Gastroesophageal sphincter (tissue), 4 donors: ENCODE measurements at places on chromosomes 1 and 21.

DNA sequence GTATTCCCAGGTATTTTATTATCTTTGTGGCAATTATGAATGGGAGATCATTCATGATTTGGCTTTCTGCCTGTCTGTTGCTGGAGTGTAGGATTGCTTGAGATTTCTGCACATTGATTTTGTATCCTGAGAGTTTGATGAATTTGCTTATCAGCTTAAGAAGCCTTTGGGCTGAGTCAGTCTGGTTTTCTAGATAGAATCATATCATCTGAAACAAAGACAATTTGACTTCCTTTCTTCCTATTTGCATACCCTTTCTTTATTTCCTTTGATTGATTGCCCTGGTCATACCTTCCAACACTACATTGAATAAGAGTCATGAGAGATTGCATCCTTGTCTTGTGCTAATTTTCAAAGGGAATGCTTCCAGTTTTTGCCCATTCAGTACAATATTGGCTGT, 8.0 kb downstream of the OR2L3 start:
- no peak for ATAC-seq

- ATAC-seq, result peak; percentile 77
These were observed 102.6 kb downstream of the ADSS2 start for GRCh38 chr1:244349103-244349531.

DNA sequence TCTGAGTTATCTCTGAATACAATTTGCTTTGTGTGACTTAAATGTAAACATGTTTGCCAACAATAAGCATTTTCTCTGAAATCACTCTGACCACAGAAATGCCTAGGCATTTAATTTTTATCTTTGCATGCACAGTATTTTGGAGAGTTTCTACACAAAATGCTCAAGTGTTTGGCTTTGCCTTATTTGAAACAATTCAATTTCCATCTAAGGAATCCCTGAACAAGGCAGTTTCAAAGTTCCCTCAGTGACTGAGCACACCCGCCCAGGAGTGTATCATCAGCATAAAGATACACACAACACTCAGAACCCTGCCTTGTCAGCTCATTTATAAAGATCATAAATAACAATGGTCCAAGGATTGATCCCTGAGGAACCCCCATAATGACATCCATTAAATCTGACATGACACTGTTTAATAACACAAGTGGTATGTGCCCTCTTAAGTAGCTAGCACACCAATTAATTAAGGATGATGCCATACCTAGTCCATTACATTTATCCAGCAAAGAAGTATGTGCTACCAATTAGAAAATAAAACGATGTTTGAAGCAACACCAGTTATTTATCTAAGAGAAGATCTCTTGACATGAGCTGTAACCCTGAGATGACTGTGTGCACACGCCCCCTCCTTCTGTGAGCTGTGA, 585.8 kb downstream of the ADGRL2 start:
- no peak for ATAC-seq

DNA sequence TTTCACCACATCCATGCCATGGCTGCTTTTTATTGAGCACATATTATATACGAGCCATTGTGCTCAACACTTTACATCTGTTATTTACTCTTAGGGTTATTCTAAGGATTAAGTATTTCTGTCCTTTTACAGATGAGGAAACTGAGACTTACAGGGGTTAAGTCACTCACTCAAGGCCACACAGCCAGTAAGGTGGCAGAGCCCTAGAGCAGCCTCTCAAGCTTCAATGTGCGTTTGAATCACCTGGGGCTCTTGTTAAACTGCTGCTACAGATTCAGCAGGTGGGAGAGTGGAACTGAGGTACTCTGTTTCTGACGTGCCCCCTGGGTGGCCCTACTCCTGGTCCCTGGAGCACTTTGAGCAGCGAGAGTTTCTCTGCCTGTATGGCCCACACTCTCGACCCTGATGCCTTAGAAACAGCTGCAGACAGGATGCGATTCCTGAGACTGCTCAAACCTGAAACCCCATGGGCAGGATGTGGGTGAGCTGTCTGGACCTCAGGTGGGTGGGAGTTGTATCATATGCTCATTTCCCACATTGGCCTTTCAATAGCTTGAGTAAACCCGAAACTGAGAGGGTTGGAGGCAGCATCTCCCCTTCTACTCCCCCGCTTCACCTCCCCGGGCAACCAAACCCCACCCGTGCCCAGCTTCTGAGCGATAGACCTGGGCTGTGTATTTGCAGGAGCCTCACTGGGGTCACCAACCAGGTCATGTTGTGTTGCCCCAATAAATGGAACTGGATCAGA, 59.3 kb downstream of the MAN1C1 start:
- no peak for ATAC-seq

DNA sequence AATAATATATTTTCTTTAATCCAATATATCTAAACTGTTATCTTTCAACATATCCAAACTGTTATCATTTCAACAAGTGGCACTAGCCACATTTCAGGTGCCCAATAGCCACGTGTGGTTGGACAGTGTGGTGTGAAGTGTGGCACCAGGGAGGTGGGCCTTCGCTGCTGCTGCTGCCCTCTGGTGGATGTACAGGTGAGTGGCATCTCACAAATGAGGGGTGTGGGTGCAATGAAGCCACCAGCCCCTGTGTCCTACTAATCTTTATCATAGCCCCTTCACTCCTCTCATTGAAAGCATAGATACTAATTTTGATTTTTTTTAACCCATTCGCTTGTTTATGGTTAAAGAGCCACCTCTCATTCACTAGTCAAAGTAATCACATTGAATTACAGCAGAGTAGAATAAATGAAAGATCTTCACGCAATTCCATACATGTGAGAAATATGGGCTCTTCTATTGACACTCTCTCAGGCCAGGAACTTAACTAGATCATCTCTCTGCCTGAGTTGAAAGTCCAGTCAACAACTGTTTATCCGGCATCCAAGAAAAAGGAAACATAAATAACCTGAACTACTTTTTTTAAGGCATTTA, 499.2 kb downstream of the OMA1 start:
- no peak for ATAC-seq

DNA sequence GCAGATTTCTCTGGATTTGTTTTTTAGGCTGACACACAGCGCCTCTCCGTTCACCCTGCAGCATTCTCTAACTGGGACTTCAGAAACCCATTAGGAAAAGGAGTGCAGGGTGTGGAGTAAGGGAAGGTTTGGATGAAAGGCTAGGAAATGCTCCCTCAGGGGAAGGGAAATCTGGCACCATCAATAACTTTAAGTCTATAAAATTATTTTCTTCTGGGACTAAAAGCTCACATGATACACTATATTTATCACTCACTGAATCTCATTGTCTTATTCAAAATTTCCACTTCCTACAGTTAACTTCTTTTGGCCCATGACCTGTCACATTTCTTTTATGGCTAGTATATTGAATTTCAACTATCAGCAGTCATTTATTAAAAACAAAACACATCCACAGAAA, 45.8 kb upstream of the HLX start:
- ATAC-seq, result no peak

DNA sequence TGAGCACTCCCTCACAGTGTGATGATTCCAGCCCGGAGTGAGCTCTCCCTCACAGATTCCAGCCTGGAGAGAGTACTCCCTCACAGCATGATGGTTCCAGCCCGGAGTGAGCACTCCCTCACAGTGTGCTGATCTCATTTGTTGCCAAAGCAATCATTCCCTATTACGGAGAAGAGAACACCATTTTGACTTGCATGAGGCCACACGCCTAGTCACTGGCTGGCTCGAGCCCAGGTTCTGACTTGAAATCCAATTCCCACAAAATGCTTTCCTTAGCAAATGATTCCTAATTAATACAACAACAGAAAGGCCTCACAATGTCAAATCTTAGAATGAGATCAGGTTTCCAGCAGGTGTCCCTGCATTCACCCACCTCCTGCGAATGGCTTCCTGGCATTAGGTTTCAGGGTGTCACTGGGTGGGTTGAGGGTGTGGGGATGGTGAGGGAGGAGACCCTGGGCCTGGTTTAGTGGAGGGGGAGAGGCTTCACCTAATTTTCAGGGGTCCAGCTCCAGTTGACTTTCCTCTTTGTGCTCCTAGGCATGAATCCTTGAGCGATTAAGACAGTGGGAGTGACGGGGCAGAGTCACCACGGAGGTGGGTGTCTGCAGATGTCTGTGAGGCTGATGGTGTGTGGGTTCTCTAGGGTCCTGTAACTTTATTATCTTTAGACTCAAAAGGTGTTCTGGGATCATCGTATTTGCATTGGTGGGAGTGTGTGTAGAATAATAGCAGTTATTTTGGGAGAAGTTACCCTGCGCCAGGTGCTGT, 158.5 kb downstream of the KCNJ6 start:
- no peak for ATAC-seq

DNA sequence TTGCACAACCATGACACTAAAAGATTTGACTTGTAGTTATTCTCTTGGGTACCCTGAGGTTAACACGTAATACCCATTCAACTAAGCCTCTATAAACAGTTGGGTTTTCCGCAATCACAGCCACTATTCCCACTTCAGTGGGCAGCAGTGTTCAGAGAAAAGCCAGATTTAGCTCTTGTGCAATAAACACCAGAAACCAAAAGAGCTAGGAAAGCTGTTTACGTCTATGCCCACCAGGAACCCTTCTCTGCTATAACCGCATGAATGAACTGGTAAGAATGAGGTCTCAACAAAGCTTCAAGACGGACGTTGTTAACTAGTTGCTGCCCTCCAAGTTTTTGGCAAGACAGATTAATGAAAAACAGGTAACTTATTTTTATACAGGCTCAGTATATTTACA, 101.3 kb downstream of the SLC45A1 start:
- ATAC-seq, result no peak

DNA sequence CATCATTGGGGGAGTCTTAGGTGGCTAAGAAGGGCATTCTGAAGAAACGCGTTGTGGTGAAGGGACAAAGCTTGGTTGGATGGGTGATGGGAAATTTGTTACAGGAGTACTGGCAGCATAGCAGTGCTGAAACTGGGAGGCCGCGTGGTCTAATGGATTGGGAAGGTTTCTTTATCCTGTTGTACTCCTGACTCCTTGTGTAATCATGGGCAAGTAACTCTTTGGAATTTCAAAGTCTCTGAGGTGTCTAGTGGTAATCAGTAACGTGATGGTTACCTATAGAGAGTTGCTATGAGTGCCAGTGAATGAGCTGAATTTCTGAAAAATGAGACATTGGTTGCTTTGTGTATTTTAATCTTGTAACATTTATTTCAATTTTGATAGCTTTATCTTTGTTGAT, 18.5 kb downstream of the DONSON start:
- ATAC-seq, result no peak

- ATAC-seq, result no peak
These were observed 96.5 kb downstream of the ATP1B1 start for GRCh38 chr1:169202791-169203665.

GRCh38 chr1:204128464-204128963, 23.3 kb downstream of the ETNK2 start:
- ATAC-seq, result no peak

- no peak for ATAC-seq
These were observed 15.3 kb upstream of the TBCE start for GRCh38 chr1:235351898-235352297.

GRCh38 chr1:34319218-34319617, 142.5 kb downstream of the C1orf94 start:
- no peak for ATAC-seq

DNA sequence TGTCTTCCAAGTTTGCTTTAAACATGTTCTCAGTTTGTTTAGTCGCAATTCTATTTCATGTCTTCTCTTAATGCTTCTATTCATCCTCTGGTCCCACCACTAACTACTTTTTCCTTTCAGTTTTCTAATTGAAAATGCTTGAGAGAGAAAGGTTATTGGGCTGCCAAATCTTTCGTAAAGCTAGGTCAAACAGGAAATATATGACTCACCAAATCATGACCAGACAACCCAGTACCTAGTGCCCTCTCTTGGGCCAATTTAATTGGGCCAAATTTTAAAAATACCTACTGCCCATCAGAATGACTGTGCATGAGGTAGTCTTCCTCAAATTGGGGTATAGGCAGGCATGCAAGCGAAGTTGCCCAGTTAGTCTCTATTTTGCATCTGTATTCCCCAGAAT, 295.4 kb upstream of the PBX1 start:
- no peak for ATAC-seq

DNA sequence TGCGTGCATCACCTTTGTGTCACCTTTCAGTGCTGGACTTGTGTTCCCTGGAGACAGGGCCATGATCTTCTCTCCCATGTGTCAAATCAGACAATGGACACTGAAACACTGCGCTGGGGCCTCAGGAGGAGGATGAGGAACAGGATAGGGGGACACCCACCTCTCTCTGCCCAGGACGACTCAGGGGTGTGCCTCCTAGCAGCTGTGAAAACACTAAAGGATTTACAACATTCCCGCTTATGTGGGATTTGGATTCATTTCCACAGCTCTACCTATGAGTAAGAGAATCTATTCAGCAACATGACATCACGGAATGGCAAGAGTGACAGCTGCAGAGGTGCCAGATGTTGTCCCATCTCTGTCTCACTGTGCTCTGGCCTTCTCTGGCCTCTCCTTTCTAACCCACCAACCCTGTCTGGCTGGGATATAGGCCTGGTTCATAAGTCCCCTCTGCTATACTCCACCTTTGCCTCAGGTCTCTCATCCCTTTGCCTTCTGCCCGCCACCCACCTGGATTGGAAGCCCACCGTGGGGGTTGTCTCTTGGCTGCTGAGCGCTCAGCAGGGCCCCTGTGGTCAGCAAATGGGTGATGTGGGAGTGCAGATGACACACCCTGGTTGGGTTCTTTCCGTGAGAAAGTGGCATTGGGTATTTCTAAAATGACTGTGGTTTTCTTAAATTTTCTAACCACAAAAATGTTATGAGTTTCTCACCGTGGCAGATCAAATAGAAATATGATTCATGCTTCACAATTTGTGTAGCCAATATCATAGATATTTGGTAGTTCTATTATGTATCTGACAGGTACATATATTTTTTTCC, 47.1 kb upstream of the TLR5 start:
- ATAC-seq, result no peak

DNA sequence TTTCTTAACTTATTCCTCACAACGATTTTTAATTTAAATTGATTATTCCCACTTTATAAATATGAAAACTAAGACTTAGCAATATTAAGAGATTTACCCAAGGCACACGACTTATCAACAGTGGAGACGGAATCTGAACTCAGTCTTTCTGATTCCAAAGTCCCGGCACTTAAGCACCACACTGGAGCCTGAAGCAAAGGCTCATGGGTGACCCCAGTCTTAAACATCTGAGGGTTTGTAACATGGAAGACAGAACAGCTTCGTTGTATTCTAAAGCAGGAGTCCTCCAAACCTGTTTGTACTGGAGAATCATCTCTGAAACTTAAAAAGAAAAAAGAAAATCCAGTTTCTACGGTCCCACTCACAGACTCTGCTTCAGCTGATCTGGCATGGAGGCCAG, 519.5 kb downstream of the SMYD3 start:
- no peak for ATAC-seq

DNA sequence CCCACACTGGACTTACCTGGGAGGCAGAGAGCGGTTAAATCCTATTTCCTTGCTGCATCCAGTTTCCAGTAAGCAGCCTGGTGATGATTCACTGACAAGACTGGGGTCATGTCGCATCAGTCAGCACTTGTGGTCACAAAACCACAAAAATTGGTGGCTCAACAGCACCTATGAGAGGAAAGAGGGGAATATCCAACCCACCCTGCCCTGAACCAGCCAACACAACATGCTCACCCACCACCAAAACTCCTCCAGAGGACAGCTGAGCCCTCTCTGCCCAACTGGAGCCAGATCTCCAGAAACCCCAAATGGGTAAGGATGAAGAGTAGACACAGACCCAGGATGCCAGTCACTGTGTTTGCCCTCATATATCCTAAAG, 64.0 kb downstream of the CD46 start:
- no peak for ATAC-seq

GRCh38 chr1:180931529-180931928, 18.8 kb downstream of the KIAA1614 start:
- no peak for ATAC-seq
